PC-9 (cell line): ENCODE measurements at places on chromosomes 7 and 10. TPM values are rescaled to one million over a fixed set of nuclear protein-coding genes. Genes with fewer than 3 reads are reported as not detected.

GRCh38 chr7:98868450-98868849 is 1.4 kb downstream of the TMEM130 start:
- no peak for DNase-seq

NKX2-3 gene
- total RNA-seq, result not detected in 2 replicates

- no peak for DNase-seq
Measured at GRCh38 chr10:117312430-117312829, 62.8 kb downstream of the PDZD8 start.

DNA sequence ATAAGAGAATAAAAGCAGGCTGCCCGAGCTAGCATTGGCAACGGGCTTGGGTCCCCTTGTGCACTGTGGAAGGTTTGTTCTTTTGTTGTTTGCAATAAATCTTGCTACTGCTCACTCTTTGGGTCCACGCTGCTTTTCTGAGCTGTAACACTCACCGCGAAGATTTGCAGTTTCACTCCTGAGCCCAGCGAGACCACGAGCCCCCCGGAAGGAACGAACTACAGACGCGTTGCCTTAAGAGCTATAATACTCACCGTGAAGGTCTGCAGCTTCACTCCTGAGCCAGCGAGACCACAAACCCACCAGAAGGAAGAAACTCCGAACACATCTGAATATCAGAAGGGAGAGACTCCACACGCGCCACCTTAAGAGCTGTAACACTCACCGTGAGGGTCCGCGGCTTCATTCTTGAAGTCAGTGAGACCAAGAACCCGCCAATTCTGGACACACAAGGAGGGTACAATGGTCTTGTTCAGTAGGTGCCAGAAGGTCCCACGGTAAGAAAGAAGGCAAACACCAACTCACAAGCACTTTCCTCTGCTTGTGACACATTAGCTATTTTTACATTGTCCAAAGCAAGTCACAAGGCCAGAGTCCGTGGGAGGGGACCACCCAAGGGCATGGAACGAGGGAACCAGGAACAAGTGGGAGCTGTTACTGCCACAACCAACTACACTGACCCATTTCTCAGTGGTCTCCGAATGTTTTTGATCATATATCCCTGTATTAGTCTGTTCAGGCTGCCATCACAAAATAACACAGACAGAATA is 29.2 kb upstream of the CACUL1 start:
- DNase-seq, result no peak

PRRT4 gene
- 0.26 and 0.70 TPM in 2 replicates for total RNA-seq

FRMPD2 gene
- 1.6 and 2.4 TPM in 2 replicates for total RNA-seq
